ENCODE measurements at places on chromosomes 2 and 18.

DNA sequence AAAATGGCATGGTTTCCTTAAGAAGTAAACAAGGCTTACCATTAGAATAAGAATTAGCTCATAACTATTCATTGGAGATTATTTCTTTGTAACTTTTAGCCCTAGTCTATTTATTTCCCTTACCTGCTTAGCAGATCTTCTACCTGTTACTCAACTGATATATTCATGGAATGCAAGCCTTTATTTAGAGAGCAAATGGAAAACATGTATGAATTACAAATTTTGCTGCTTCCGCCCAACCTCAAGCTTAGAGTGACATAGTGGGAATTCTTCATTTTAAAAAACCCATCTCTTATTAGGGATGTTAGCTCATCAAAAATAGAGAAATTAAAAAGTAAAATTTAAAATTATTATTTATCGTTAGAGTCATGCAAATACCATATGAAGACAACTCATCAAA, 110.9 kb downstream of the STRN start:
- no peak for DNase-seq

DNA sequence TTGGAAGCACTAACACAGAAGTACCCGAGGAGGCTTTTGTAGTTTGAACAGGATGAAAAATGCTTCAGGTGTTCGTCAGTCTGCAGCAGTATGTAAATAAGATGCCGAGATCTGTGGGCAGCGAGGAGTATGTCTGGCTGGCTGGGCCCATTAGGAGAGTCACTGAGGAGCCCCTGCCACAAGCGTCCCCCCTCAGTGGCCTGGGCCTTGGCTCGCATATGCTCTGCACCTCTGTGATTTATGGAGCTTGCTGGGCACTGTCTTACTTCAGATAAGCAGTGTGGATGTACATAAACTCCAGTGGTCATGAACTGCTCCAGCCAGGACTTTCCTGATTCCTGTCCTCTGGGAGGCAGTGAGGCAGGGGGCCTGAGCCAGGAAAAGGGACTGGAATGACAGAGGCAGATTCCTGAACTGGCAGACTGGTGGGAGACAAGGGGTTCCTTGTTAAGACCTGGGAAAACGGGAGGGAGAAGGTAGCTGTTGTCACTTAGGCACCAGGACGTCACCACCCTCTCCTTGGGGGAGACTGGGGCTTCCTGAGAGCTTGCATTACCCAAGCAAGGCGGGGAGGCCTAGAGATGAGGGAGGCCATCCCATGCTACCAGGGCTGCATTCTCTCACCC, 46.0 kb downstream of the CELF4 start:
- DNase-seq, result no peak

GRCh38 chr2:48092846-48093803, 186.8 kb upstream of the FBXO11 start:
- no peak for DNase-seq

GRCh38 chr2:202172439-202173211, 65.8 kb downstream of the SUMO1 start:
- no peak for DNase-seq

DNA sequence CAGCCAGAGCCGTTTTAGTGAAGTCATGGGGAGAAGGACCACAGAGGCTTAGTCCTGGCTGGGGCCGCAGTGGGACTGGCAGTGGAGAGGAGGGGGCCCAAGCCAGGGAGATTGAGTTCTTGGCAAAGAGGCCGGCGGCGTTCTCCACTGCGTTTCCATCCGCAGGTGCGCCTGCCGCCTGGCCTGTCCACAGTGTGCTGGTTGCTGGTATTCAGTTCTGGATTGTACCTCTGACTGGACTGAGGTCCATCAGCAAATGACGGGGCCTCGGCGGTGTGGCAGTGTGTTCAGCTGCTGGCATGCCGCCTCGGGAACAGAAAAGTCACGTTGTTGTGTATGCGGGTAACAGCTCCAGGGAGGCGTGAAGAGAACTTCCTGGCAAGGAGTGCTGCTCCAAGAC, 36.8 kb downstream of the LRRFIP1 start:
- DNase-seq, result no peak

DNA sequence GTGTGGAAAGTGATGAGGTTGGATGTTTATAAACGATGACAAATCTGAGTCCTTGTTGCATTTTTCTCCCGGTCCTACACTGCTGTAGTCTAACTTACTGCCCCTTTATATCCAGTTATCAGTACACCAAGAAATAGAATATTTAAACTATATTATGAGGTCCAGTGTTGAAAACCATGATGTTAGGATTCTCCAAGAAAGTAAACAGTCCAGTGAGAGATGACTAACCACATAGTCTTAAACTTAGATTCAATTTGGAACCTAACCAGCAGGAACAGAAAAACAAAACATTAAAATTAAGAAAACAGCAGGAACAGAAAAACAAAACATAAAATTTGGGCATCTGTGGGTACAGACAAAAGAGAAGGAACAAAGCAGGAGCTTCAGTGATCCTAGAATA, 143.2 kb downstream of the TPGS2 start:
- DNase-seq, result no peak

GRCh38 chr2:62794791-62795190, 89.3 kb downstream of the EHBP1 start:
- no peak for DNase-seq

GRCh38 chr18:13550418-13551304, 175.7 kb downstream of the FAM210A start:
- no peak for DNase-seq

DNA sequence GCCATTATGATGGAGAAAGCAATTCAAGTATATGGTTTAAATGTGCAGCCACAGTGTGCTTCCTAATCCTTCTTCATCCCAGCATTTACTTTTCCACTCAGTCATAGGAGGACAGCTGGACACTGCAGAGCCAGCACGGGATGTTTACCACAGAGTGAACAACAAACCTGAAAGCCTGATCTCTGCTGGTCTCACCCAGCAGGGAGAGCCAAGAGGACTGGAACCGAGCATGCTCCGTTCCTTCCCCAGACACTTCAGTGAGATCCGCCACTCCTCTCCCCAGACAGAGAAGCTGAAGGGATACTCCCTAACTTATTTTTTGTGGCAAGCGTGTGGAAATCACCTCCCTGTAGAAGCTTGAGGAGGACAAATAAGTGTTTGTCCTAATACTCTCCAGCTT, 23.2 kb upstream of the GORASP2 start:
- no peak for DNase-seq

- DNase-seq, result no peak
Measured at GRCh38 chr2:62305421-62306176, 109.7 kb downstream of the B3GNT2 start.

DNA sequence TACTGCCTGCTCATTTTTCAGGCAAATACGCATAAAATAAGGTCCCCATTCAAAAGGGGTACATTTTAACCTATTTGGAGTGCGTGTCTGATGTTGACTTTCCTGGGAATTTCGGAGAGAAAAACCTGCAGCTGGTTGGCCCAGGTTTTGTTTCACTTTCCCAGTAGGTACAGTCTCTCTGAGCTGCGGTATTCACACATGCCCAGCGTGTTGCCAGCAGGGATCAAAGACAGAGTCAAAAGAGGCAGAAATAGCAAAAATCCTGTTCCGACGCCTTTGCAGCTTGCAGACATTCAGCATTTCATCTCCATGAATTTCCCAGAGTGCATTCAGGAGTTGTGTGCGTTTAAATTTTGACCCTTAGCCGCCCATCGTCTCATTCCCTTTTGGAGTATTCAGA, 855.4 kb upstream of the CELF4 start:
- no peak for DNase-seq

- no peak for DNase-seq
Measured at GRCh38 chr2:237592425-237592980, 2.0 kb upstream of the RAB17 start.

DNA sequence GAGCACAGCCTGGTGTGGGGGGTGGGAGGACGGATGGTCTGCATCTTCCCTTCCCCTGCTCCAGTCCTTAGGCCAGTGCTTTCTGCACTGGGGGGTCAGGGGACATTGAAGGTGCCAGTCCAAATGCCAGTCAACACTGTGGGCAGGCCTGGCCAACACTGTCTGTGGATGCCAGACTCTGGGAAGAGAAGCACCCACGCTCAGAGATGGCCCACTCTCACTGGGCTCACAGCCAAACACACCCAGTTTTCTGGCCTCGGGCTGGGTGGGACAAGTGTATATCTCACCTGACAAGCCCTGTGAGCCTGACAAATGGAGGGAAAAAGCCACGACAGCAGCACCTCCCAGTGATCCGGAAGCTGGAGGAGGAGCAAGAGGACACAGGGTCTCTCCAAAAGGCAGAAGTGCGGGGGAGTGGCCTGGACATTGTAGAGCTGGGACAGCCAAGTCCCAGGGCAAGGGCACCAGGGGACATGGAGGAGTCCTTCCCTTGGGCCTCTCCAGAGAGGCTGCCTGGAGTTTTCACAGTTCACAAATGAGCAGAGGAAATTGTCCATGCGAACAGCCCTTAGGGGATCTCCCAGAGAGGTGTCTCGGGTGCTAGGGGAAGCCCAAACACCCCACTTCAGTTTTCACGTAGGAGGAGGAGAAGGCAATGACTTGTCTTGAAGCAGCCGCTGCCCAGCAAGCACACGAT, 79.3 kb downstream of the SDC1 start:
- no peak for DNase-seq

DNA sequence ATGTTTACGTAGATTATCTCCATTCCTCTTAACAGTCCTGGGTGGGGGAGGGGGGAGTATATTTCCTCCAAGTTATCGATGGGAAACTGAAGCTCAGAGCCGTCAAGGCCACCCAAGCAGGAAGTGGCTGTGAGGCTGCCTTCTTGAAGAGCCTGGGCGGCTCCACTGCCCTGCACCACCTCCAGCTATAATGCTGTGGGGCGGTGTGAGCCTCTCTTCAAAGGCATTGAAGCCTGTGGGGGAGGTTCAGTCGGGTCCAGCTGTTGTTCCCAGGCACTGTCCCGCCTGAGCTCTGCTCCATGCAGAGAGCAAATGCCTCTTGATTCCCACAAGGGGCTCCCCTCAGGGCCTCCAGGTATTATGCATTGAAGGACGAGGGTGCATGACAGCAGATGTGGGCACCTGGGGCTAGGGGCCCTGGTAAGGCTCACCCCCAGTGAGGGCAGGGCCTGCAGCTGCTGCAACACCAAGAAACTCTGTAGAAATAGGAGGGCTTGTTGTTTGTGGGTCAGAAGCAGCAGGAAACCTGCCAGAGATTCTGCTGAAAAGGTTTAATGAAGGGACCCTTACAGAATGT, 29.5 kb upstream of the LAPTM4A start:
- DNase-seq, result no peak

- no peak for DNase-seq
Measured at GRCh38 chr18:77970814-77971213, 721.2 kb downstream of the GALR1 start.

- no peak for DNase-seq
Measured at GRCh38 chr2:65435625-65436168, 3.3 kb upstream of the SPRED2 start.

DNA sequence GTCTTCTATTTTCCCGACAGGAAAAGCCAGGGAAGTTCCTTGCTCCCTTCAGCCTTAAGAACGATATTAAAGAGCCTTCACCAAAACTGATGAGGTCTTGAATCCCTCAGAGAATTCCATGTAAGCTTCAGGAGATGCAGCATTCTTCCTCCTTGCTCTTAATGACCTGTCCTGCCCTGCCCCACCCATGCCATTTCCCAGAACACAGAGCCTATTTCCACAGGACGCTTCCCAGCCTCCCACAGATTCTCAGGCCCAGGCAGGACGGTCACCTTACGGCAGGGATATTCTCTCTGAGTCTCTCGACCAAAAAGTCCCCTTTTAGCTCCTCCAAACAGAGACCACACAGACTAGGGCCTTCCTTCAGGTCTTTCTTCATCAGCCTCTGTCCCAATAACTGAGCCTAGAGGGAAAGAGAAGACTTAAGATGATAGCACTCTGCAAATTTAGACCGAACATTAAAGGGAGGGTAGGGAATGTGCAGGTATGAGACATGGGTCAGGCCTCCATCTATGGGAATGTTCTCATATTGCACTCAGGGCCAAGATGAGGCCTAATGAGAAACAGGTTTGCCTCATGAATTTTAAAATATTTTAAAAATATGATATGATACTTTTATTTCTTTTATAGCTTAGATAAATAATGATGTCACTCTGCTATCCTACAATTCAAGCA, 62.1 kb downstream of the COBLL1 start:
- no peak for DNase-seq

- DNase-seq, result no peak
Measured at GRCh38 chr2:160632084-160632975, 138.7 kb upstream of the RBMS1 start.

DNA sequence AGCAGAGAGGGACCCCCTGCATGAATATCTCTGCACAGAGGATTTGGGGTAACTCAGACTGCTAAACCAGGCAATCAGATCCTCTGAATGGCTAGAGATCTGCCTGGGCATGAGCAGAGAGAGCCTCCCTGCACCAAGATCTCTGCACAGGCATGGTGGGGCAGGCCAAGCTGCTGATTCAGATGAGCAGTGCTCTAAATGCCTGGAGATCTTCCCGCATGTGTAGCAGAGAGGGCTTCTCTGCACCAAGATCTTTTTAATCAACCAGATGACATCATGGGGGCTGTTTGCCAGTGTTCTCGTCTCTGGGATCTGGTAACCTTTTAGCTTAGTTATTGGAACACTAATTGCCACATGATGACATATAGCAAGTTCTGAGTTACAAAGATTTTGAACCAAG, 301.3 kb upstream of the GALNT5 start:
- no peak for DNase-seq

DNA sequence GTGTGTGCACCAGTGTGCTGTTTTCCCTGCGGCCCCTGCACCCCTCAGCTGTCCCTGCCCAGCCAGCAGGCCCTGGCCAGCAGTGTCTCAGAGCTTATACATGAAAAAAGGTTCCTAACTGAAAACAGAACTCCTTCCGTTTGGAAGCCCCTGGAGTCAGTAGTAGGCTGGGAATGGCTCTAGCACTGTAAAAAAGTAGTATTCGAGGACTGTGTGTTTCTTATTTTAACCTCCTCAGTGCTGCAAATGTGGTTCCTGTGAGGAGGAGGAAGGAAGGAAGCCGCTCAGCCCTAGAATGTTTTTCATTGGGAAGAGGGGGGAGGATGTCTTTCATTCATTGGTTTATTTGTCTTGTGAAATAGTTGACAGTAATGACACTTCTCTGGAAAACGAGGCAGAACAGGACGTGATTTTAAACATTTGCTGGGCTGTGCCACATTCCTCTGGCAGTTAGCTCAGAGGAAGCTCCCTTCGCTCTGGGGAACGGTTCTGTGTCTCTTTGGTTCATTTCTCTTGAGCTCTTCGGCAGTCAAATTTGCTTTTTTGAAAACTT, 103.5 kb downstream of the SPTBN1 start:
- DNase-seq, result peak; percentile 74

GRCh38 chr2:234670052-234670451, 173.2 kb upstream of the ARL4C start:
- DNase-seq, result peak; percentile 57

- DNase-seq, result no peak
Measured at GRCh38 chr2:73114273-73114867, 1.6 kb upstream of the RAB11FIP5 start.

DNA sequence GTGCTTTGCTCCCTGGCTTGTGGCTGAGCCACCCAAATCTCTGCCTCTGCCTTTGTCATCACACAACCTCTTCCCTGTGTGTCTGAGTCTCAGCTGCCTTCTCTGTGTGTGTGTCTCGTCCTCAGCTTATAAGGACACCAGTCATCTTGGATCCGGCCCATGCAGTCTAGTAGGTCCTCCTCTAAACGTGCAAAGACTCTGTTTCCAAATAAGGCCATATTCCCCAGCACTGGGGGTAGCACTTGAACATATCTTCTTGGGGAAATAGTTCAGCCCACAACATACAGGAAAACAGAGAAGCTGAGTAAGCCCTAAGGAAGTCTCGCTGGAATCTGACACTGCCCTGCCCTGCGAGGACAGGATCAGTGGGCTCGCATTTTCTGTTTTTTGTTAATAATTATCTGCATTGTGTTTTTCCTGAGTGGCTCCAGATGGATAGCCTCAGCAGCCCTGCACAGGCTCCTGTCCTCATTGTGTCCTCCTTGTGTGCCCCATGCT, 42.1 kb downstream of the MTCL1 start:
- peak; percentile 73 for DNase-seq
